ENCODE measurements at places on chromosomes 3 and 15. TPM values are rescaled to one million over a fixed set of nuclear protein-coding genes. Genes with fewer than 3 reads are reported as not detected.
A peak's percentile ranks its signal among the peaks of the same experiment; 100 is the strongest.

- H3K36me3 ChIP-seq: no peaks in the 10 kb centered on the region
- H3K4me1 ChIP-seq: no peaks in the 10 kb centered on the region
- H3K27me3 ChIP-seq: no peaks in the 10 kb centered on the region
- H3K27ac ChIP-seq: peak overlapping the region; percentile 74
- no peak overlapping the region for H3K4me3 ChIP-seq
Measured at GRCh38 chr15:64521201-64521600, 60.8 kb downstream of the ZNF609 start.

GRCh38 chr3:128442070-128442469, 24.6 kb downstream of the DNAJB8 start:
- DNase-seq: no peak
- no peaks in the 10 kb centered on the region for H3K4me1 ChIP-seq
- H3K36me3 ChIP-seq: no peaks in the 10 kb centered on the region
- H3K27ac ChIP-seq: no peak overlapping the region
- H3K27me3 ChIP-seq: no peaks in the 10 kb centered on the region

GRCh38 chr3:183500319-183500718, 55.2 kb downstream of the KLHL6 start:
- no peaks in the 10 kb centered on the region for H3K27me3 ChIP-seq
- H3K4me3 ChIP-seq: no peak overlapping the region
- no peak overlapping the region for H3K27ac ChIP-seq
- no peaks in the 10 kb centered on the region for H3K36me3 ChIP-seq
- DNase-seq: no peak

DNA sequence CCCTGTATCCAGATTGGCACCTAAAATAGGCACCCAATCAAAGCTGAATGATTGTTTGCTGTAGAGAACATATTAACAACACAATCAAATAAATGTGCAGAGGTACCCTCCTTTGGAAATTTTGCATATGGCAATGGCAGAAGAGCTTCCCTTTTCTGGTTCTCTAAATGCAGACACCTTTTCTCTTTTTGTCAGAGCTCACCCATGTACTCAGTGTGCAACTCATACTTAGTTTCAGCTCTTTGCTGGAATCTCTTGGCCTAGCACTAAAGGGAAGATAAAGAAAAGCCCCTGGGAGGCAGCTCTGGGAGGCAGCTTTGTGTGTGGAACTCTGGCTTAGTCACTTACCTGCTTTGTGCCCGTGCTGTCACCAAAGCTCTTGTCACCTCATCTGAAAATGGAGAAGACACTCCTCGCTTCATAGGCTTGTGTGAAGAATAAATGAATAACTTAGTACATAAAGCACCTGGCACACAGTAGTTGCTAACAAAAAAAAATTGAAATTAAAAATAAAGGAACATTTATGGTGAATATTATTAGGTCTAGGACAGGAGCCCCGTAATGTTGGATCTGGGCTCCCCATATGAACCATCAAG, 28.8 kb downstream of the ST6GAL1 start:
- DNase-seq: no peak
- H3K4me3 ChIP-seq: no peak overlapping the region
- H3K36me3 ChIP-seq: no peaks in the 10 kb centered on the region
- no peak overlapping the region for H3K27ac ChIP-seq

- no peaks in the 10 kb centered on the region for H3K27me3 ChIP-seq
- H3K36me3 ChIP-seq: no peaks in the 10 kb centered on the region
- no peak for DNase-seq
- H3K4me1 ChIP-seq: no peaks in the 10 kb centered on the region
- no peak overlapping the region for H3K4me3 ChIP-seq
Measured at GRCh38 chr15:29921130-29921601, 98.9 kb upstream of the TJP1 start.

STT3B gene
- 132 TPM for total RNA-seq

FANCD2OS gene
- not detected for total RNA-seq

WDR49 gene
- 0.80 TPM for total RNA-seq
